NCI-H146 (cell line): ENCODE measurements at places on chromosomes 4 and X.

DNA sequence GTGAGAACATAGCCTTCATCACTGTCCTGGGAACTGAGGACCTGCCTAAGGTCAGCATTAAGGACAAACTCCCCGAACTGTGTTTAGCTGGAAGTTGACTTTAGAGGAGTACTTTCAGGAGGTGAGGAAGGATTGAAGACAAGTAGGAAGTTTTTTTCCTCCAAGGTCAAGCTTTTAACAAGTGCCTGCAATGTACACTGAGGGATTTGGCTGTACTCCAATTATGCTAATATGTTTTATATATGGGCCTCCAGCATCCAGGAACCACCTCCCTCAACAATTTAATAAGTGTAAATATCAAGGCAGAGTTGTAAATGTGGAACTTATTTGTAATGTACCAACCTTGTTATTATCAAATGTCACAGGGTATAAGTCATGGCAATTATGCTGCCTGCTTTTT lies 726.2 kb downstream of the RPA4 start:
- no peak for DNase-seq

DNA sequence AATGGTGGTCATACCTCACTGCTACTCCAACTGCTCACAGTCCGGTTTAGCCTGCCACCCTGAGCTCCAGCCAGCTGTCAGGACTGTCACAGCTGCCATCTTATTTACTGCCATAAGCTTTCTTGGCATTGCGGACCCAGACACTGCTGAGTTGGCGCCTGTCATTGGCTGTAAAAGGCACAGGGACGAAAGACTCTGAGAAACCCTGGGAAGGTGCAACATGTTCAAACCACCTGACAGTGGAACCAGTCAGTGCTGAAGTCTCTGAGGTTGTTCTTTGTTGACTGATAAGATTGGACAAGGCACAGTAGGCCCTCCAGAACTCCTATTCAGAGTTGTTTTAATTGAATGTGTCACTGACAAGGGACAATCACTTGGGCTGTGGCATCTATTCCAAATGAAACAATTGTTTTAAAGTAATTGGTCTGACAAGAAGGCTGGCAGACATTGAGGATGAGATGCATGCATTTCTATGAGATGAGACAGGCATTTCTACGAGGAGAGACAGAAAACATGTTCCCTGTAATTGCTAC lies 927.8 kb downstream of the STPG2 start:
- DNase-seq, result no peak

DNA sequence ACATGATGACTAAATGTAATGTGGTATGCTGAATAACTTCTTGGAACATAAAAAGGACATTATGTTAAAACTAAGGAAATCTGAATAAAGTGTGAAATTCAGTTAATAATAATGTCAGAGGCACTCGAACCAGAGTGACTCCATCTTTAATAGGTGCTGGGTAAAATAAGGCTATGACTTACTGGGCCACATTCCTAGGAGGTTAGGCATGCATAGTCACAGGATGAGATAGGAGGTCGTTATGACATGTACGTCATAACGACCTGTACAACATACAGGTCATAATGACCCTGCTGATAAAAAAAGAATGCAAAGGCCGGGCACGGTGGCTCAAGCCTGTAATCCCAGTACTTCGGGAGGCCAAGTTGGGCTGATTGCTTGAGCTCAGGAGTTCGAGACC lies 28.9 kb upstream of the OPHN1 start:
- no peak for DNase-seq

DNA sequence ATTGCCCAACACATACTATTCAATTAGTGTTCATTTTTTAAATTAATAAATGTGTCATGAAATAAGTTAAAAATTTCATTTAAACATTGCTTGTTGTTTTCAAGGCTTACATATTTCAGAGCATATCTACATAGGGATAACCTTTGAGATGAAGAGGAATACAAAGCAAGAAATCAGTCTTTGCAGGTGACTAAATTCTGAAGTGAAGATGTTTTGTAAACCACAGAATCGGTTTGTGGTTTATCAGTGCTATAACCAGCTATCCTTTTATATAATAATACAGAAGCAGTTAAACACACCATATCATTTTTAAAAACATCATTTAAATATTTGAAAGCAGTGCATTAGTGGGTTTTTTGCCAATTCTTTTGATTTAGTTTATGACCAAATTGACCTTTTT lies 26.9 kb downstream of the FAM241A start:
- no peak for DNase-seq

- no peak for DNase-seq
Measured at GRCh38 chr4:184097815-184098214, 119.9 kb downstream of the ENPP6 start.
